ENCODE measurements at places on chromosomes 4 and X.

- no peak for DNase-seq
These were observed 4.5 kb downstream of the VEGFC start for GRCh38 chr4:176788248-176788647.

DNA sequence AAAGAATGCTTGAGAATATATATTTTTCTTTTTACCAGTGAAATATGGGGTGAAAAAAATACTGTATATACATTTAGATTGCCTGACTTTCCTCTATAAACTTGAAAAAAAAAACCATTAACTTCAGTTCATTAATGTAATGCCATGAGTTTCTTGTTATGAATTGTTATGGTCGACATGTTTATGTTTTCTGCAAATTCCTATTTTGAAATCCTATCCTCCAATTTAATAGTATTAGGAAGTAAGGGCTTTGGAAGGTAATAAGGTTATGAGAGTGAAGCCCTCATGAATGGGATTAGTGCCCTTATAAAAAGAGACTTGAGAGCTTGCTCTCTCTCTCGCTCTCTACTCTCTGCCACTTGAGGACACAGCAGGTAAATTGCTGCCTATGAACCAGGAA lies 211.4 kb downstream of the LDB2 start:
- DNase-seq = no peak

DNA sequence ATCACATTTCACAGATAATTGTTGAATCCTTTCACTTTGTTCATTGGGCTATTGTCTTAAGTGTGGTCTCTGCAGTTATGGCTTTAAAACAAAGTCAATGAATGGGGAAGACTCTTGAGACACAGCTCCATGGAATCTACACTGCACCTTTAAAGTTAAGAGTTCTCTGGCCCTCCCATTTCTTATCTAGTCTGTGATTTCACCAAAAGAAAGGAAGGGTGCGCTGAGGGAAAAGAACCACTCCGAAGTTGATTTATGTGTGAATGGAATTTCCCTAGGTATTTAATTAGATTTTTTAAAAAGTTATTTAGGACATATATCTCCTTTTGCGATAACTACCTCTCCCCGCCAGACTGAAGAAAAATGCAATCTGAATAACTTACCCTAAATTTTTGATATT lies 2.5 kb downstream of the SEPTIN11 start:
- DNase-seq = no peak

DNA sequence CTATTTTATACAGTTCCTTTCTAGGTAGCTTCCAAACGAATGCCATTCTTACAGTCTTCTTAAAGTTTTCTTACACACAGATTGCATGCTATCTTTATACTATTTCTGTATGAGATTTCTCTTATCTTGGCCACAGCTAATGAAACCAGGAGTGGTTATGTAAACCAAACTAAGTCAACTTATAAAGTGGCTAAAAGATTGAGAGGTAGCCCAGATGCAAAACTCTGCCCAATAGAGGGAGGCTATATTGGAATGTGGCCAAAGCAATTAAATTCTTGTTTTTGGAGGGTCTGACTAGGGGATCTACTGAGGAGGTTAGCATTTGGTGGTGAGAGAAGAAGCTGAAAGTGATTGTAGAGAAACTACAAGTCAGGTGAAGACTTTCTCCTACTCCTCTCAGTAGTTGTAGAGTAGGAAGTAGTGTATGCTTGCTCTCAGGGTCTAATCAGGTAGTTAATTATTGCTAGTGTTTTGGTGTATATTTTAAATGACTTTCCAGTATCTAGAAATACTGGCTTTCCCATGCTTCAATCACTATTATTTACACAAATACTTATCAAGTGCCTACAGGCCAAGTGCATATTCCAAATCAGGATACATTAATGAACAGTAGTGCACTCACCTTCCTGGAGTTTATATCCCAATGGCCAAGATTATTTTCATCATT lies 104.2 kb upstream of the HPGD start:
- no peak for DNase-seq

DNA sequence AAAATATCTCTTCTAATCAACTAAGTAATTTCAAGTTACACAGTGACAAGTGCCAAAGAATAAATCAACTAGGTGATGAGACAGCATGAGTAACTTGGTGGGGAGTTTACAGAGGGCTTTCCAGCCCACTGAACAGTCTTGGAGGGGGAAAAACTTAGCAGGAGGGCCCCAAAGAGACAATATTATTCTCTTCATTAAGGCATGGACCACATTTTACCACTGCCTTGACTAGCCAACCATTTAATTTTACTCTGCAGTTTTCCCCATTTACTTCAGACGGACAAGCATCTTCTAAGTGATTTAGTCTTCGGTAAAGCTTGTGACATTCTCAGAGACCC lies 25.3 kb upstream of the GATB start:
- no peak for DNase-seq

- no peak for DNase-seq
These were observed 236.7 kb upstream of the JADE1 start for GRCh38 chr4:128572778-128573241.

DNA sequence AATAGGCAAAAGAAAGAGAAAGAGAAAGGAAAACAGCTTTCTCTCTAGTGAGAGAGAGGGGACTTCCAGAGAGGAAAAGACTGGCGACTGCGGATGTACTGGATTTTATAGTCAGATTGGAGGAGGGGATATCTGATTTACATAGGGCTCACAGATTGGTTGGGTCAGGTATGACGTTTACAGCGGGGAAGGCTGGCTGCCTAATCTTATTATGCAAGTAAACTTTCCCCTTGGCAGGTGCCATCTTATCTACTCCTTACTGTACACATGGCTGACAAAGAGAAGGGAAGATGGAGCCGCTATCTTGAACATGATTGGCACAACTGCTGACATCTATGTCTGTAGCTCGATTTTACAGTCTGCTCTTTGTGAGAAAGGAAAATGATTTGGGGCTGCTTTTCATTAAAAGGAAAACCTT lies 25.4 kb downstream of the RBPJ start:
- DNase-seq = no peak

- DNase-seq = no peak
These were observed 49.4 kb downstream of the ANXA3 start for GRCh38 chr4:78601013-78601412.

- no peak for DNase-seq
These were observed 93.2 kb downstream of the SHOX start for GRCh38 chrX:723781-724180.

DNA sequence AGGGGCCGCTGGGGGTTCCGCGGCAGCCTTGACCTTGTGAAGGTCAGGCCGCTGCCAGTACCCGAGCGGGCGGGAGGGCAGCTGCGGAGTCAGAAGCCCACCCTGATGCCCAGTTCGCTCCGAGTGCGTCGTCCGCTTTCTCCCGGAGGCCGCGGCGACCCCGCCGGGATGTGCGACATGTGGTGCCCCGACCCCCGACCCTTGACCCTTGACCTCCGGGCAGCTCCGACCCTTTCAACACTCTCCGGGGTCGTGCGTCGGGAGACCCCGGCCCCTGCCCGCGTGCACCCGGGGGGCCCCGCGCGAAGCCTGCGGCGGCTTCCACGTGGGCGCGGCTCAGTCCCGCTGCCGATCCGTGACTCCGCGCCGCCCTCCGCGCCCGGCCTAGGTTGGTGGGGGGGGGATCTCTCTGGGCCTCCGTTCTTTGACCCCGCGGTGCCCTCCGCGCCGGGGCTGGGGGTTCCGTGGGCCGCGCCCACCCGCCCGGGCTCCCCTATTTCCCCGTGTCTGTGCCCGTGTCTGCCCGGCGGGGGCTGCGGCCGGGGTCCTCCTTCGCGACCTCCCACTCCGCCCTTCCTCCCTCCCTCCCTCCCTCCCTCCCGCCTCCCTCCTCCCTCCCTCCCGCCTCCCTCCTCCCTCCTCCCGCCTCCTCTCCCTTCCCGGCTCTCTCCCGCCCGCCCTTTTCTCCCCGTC lies 609 bp upstream of the SLC25A6 start:
- DNase-seq = no peak

DNA sequence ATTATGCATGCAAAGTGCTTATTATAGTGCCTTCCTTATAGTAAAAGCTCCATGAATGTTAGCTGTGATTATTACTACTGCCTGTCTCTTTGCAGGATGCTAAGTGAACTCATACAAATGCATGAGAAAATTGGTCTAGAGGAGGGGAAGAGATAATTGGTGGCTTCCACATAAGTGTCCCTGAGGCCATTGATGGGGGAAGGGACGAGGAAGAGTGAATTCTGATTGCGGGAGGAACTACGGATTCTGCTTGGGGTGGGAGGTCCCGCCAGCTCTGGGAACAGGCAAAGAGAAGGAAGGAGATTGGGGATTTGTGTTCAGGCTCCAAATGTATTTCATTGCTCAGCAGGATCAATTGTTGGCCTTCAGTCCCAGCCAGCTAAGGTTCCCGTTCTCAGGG lies 11.6 kb upstream of the ARHGAP36 start:
- DNase-seq = peak; percentile 40

DNA sequence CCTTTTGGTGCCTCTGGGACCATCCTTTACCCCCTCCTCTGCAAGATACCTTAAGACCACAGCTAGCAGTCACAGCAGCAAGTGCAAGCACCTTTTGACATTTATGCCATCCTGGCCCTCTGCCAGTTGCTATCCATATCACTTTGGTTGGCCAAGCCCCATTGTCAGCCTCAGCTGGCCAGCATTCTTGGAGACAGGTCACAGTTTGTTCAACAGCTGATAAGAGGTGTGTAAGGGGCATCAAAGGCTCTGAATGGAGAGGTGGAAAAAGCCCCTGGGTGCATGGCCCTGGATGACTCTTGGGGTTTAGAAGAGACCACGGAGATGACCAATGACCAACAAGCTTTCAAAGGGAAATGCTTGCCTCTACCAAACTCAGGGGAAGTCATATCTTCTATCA lies 133.6 kb upstream of the MAMLD1 start:
- DNase-seq = peak; percentile 82

DNA sequence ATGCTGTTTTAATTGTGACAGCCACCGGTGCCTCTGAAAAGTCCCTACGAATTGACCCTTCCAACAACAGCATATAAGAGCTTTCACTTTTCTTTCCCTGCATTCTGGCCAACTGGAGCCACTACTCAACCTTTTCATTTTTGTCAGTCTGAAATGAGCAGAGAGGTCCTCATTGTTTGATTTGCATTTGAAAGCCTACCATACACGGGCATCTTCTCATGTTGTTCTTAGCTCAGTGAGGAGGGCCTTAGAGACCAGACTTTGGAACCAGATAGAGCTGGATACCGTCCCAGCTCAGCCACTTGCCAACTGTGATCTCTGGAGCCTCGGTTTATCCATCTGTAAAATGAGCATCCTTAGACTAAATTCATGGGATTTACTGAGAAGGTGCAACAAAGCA lies 16.9 kb upstream of the TMSB4X start:
- DNase-seq = no peak

DNA sequence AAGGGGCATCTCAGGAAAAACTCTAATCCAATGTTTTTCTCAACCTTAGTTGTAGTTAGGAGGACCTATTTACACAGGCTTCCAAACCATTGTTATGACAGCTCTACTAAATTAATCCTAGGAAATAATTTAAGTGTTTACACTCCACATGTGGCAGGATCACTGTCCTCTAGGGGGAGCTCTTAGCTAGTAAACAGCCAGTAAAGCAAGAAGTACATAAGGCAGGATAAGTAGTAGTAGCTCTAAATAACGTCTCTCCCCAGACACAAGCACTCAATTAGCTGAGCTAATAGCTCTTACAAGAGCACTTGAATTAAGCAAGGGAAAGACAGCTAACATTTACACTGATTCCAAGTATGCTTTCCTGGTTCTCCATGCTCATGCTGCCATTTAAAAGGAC lies 37.3 kb downstream of the NUDT11 start:
- DNase-seq = no peak
